Sciatic nerve (tissue), 2 donors: ENCODE measurements at places on chromosomes 16 and 17.

DNA sequence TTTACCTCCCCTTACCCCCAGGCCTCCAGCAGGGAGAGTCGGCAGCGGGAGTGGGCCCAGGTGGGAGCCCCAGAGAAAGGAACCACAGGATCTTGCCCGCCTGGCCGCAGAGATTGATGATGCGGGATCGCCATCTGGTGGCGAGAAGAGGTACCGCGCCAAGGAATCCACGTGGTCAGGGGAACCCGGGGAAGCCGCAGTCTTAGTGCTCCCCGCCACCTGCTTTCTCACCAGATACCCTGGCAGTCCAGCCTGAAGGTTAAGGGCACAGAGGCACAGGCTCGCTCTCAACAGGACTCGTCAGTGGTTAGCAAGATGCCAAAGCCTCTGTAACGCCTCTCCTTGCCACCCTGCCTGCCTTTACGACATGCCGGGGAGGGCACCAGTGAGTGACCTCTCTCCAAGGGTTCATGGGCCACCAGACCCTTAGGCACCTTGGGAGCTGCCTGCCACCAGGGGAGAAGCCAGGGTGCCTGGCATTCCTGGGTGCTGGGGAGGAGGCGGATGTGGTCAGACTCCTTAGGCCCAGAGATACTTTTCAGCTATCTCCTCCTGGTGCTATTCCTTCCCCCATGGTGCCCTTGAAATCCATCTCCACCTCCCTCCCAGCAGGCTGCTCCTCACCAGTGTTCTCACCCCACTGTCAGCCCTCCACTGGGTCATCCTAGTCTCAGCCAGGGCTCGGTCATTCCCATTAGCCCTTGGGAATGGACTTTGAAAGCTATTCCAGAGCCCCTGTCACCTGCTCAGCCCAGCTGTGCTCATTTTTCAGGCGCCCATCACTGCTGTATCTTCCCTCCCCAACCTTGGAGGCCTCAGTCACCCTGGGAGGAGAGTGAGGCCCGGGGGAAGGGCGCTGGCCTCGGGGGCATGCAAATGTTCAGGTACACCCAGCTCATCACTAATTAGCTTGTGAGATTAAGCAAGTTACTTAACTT is 5.5 kb upstream of the RHBDF2 start:
- peak; percentile 92 for DNase-seq

DNA sequence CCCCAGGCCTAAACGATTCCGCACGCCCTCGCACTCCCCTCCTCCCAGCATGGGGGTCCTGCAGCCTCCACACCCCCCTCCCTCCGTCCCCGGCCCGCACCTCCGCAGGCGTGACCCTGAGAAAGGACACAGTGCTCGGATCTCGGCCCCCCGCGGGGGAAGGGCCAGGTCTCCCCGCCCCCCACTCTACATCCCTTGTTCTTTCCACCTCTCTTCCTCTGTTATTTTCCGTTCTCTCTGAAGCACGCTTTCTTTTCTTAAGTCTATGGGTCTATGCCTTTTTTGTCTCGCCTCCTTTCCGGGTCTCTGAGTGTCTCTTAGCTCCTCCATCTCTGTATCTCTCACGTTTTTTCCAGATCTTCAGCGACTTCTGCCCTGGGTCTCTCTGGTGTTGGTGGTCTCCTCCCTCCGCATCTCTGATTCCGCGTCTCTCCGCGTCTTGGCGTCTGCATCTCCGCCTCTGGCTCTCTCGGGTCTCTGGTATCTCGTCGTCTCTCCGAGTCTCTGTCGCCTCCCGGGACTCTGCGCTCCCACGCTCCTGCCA is 2.1 kb upstream of the HES7 start:
- DNase-seq, result peak; percentile 70

DNA sequence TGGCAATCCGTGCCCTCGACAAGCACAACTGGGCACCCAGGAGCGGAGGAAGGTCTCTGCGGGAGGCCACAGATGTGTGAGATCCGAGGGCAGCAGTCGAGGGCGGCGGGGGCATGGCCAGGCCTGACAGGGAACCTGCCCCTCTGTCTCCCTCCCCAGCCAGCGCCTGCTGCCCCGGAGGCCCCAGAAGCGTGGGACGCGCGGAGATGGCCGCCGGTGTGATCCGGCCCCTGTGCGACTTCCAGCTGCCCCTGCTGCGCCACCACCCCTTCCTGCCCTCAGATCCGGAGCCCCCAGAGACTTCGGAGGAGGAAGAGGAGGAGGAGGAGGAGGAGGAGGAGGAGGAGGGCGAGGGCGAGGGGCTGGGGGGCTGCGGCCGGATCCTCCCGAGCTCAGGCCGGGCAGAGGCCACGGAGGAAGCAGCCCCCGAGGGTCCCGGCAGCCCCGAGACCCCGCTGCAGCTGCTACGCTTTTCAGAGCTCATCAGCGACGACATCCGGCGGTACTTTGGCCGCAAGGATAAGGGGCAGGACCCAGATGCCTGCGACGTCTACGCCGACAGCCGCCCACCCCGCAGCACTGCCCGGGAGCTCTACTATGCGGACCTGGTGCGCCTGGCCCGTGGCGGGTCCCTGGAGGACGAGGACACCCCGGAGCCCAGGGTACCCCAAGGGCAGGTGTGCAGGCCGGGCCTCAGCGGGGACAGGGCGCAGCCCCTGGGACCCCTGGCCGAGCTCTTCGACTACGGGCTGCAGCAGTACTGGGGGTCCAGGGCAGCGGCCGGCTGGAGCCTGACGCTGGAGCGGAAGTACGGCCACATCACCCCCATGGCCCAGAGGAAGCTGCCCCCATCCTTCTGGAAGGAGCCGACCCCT is 1.7 kb downstream of the PERCC1 start:
- no peak for DNase-seq

DNA sequence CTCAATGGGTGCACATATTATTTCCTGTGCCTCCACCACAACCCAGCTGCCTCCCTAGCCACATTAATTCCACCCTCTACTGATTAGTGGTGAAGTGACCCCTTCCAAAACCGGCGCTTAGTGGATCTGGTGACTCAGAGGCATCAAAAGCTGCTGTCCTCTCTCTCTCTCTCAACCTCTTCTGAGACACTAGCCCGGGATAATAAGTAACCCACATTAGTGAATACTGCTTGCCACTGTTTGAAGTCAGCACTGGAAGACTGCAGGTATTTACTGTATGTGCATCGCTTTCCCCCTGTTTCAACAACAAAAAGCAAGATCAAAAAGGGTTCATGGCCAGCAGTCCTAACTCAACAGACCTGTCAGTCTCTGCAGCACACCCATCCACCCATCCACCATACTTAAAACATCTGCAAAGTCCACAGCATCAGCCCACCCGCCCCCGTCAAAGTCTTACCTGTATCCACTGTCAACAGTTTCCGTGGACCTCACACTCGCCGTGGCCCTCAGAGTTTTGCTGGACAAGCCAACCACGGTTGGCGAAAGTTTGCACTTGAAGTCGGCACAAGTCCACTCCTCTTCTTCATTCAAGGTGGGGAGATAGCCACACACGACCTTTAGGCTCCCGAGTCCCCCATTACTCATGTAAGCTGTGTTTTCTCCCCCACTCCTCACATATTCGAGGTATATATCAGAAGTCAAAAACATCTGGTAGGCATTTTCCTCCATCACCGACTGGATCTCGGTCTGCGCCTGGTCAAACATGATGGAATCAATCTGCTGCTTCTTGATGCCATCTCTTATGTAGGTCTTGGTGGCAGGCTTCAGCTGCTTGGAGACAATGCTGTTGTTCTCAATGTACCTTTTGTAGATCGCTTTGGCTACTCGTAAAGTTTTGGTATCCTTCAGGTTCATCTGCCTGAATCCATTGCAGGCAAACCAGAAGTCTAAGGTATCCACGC is 3.8 kb downstream of the AXIN2 start:
- DNase-seq, result no peak

DNA sequence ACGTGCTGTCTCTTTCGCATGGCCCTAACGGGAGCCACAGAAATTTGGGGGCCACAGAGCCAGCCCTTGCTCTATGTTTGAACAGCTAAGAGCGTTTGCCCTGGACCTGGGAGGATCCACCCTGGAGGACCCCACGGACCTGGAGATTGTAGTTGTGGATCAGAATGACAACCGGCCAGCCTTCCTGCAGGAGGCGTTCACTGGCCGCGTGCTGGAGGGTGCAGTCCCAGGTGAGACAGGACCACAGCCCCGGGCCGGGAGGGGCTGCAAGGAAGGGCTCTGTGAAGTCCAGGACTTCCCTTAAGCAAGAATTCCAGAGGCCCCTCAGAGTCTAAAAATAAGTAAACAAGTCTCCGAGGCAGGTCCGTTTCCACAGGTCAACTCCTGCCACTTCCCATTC is 11.9 kb downstream of the CDH15 start:
- no peak for DNase-seq

DNA sequence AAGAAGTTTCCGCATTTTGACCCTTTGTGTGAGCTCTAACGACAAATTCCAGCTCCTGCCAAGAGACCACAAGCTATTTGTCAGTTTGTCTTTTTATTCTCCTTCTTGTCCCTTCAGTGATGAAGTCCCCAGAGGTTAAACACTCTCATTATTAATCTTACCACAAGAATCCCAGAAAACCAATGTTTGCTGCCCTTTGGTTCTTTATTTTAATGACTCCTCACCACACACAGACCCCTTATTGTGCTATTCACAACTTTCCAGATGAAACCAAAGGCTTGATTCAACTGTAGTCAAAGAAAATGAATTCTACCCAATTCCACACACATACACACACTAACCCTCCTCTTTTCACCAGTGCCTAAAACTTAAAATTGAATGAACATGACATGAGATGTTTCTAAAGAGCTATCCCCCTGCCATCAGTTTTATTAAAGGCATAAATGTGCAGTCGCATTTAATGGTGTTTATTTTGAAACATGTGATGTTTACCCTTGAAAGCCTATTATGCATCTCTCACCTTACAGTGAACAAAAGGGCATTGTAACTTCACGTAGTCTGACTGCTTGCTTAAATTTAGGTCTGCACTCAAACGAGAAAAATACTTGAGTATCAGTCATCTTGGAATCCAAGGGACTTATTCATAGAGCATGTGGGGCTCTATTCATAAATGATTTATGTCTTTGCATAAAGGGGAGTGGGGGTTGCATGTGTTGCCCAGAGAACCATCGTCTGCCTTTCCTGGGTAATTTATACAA is 44.1 kb downstream of the PCTP start:
- DNase-seq, result no peak

DNA sequence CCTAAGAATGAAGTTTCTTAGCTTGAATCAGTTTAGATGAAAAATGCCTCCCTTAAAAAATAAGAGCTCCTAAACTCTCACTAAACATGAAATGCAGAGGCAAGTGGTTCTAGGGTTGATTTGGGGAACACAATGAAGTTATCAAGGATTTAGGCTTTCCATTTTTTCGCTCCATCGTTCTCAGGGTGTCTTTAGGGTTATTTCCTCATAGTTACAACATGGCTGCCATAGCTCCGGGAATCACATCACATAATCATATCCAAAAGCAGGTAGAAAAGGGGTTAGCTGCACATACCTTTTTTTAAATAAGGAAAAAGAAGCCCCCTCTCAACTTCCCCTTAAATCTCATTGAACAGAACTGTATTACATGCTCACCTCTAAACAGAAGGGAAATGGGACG is 21.4 kb downstream of the ZP2 start:
- DNase-seq, result no peak

DNA sequence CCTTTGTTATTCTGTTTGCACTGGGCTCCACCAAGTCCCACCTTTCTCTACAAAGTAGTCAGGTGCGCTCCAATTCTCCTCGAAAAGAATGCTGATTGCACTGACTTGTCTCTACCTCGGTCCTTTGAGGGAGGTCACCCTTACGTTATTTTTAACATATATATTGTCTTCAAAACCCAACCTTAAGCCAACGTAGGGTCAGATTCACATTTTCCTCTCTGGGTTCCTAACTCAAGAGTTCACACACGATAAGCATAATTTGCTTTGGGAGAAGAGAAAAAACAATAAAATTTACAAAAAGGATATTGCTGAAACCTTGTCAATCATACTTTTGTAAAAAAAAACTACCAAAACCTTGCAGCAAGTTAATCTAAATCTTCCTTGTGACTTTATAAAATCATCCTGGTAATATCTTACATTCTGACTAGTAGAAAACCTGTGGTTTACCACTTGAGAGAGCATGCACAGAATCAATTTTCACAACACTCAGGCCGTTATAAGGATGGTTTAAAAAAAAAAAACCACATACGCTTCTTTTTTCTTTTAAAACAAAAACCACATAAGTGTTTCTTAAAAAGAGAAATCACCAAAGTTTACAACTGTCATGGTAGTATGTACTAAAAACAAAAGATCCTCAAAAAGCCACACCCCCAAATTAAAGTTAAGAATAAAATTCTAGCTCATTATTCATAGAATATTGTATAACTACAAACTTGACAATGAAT is 72.2 kb upstream of the TRAP1 start:
- no peak for DNase-seq

DNA sequence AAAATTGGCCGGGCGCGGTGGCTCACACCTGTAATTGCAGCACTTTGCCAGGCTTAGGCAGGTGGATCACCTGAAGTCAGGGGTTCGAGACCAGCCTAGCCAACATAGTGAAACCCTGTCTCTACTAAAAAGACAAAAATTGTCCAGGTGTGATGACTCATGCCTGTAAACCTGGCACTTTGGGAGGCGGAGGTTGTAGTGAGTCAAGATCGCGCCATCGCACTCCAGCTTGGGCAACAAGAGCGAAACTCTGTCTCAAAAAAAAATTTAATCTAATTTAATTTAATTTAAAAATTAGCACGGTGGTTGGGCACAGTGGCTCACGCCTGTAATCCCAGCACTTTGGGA is 1.6 kb upstream of the HBQ1 start:
- DNase-seq, result no peak

DNA sequence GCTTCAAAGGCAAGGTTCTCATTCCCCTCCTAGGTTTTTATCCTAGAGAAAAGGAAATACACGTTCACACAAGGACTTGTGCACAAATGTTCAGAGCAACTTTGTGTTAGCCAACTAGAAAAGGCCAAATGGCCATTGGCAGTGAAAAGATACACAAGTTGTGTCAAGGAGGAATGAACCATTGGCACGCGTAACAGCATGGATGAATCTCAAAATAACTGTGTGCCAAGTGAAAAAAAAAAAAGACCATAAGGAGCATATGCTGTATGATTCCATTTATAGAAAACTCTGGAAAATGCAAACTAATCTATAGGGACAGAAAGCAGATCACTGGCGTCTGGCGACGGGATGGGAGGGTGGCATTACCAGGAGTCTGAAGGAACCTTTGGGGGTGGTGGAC is 333.8 kb downstream of the SNX29 start:
- DNase-seq, result no peak

GRCh38 chr17:82228278-82228841 is 482 bp upstream of the SLC16A3 start:
- DNase-seq, result no peak

DNA sequence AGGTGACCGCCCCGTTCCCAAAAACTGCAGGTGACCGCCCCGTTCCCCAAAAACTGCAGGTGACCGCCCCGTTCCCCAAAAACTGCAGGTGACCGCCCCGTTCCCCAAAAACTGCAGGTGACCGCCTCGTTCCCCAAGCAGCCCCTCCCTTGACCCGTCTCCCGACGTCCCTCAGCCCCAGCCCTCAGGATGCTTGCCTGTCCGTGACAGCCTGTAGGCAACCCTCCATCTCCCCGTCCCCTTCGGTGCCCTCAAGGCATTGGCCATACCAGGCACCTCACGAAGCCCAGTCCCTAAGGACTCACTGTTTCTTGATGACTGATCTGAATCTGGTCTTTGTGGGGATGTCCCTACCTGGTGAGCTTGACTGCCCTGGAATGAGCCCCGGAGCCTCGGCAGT is 25.1 kb downstream of the SGSM2 start:
- DNase-seq, result no peak
